ENCODE measurements at places on chromosomes 12 and 14.

- no peaks in the 10 kb centered on the region for H3K36me3 ChIP-seq
- DNase-seq: peak; percentile 58
- peaks cover 8% of the 10 kb centered on the region for H3K27me3 ChIP-seq
- H3K4me3 ChIP-seq: no peak overlapping the region
- peaks cover 10% of the 10 kb centered on the region for H3K4me1 ChIP-seq
- no peak overlapping the region for H3K27ac ChIP-seq
Measured at GRCh38 chr12:49288412-49288853, 6.5 kb upstream of the PRPH start.

- H3K27me3 ChIP-seq: no peaks in the 10 kb centered on the region
- no peaks in the 10 kb centered on the region for H3K36me3 ChIP-seq
- no peak for DNase-seq
- peaks cover 47% of the 10 kb centered on the region for H3K4me1 ChIP-seq
Measured at GRCh38 chr12:25833657-25834056, 124.8 kb upstream of the RASSF8 start.

GRCh38 chr12:59191372-59191771 lies 271.1 kb upstream of the LRIG3 start:
- no peaks in the 10 kb centered on the region for H3K27me3 ChIP-seq
- H3K36me3 ChIP-seq: no peaks in the 10 kb centered on the region
- no peaks in the 10 kb centered on the region for H3K4me1 ChIP-seq
- H3K27ac ChIP-seq: no peak overlapping the region
- H3K4me3 ChIP-seq: no peak overlapping the region

DNA sequence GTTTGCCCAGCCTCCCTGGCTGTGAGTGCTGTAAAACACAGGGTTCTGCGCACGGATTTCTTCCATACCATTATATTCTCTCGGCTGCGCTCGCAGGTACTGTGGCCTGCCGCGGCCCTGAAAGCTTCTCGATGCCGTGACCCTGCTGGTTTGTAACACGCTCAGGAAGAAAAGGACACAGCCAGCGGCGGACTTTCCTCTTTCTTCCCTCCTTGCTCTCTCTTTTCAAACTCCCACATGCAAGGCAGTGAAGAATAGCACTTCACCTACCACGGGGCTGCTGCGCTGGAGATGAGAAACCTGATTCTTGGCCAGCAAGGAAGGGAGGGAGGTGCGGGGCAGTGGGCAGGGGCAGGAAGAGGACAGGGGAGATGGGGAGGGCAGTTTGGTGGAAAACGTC lies 130.2 kb downstream of the RBM19 start:
- peaks cover 2% of the 10 kb centered on the region for H3K27me3 ChIP-seq
- no peak for DNase-seq
- H3K36me3 ChIP-seq: no peaks in the 10 kb centered on the region

GRCh38 chr12:53079226-53080117 lies at the start of gene SPRYD3:
Gene SPRYD3 (minus strand): TSS chr12:53079390. CDS start chr12:53079333, 57 bp downstream.
- peaks cover 38% of the 10 kb centered on the region for H3K4me1 ChIP-seq
- peaks cover 12% of the 10 kb centered on the region for H3K36me3 ChIP-seq
- DNase-seq: peak; percentile 95
- peaks cover 4% of the 10 kb centered on the region for H3K27me3 ChIP-seq
- H3K4me3 ChIP-seq: peak within 1 kb of the TSS; percentile 94
- H3K27ac ChIP-seq: peak within 1 kb of the TSS; percentile 99

- no peak for DNase-seq
- H3K27me3 ChIP-seq: no peaks in the 10 kb centered on the region
- H3K27ac ChIP-seq: no peak overlapping the region
- H3K36me3 ChIP-seq: peaks cover 11% of the 10 kb centered on the region
- no peak overlapping the region for H3K4me3 ChIP-seq
- peaks cover 7% of the 10 kb centered on the region for H3K4me1 ChIP-seq
Measured at GRCh38 chr12:6407236-6407954, 23.4 kb downstream of the LTBR start.

DNA sequence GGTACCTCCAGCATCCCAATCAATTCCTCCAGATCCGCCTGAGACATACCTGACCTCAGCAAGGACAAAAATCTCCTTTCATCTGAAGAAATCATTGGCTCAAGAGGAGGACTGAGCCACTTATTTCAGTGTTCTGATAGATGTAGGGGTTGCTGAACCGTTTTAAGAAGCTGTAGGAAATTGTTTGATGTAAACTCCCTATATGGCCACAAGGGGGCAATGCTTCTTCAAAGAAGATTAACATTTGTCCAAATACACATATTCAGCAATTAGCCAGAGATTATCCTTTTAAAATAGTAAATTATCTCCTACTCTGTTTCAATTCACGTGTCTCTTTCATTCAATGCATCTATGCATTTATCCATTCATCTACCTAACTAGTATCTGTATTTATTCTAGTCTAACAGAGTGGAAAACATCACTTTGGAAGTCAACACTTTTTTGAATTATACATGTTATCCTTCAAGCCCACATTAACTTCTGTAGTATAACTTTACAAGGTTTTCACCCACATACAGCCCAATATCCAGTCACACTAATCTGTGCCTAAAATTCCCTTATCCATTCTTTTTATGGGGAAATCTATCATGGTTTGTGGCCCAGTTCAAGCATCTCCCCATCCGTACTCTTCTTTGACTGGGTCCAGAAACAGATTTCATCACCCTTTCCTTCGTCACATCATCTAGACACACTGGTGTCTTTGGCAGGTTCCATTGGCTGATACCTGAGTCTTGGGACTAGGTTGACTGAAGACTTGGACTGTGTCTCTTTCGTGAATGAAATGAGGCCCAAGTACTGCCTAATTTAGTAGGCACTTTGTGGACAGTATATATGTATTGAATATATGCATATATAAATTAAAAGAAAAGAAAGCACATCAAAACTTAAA lies 411.0 kb upstream of the OR4E1 start:
- no peaks in the 10 kb centered on the region for H3K4me1 ChIP-seq
- no peaks in the 10 kb centered on the region for H3K27me3 ChIP-seq
- H3K4me3 ChIP-seq: no peak overlapping the region

GRCh38 chr12:90061809-90062208 lies 353.2 kb upstream of the ATP2B1 start:
- H3K36me3 ChIP-seq: no peaks in the 10 kb centered on the region
- H3K27ac ChIP-seq: no peak overlapping the region
- H3K27me3 ChIP-seq: peaks cover 1% of the 10 kb centered on the region

- peaks cover 37% of the 10 kb centered on the region for H3K4me1 ChIP-seq
- H3K27ac ChIP-seq: peak overlapping the region; percentile 7
- peaks cover 2% of the 10 kb centered on the region for H3K27me3 ChIP-seq
Measured at GRCh38 chr14:56666294-56666693, 86.7 kb downstream of the TMEM260 start.

DNA sequence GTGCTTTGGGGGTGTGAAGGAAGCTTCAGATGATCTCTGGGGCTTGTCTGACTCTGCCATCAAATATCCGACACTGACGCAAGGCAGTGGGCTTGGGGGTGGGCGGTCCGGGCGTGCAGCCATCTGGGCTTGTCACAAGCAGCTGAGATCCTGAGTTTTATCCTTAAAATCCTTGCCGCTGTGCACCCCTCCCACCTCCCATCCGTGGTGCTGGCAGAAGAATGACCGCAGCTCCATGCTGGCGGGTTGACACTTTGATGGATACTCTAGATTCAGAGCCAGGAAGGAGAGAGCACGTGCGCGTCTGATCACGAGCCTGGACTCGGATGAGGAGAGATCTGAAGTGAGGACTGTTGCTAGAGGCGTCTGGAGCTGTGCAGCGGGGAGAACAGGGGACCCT lies 3.0 kb downstream of the ZFYVE21 start:
- H3K4me1 ChIP-seq: peaks cover 31% of the 10 kb centered on the region
- peaks cover 11% of the 10 kb centered on the region for H3K27me3 ChIP-seq
- no peak for DNase-seq

GRCh38 chr12:118456741-118457140 lies 80.4 kb downstream of the SUDS3 start:
- peak; percentile 6 for DNase-seq
- H3K4me3 ChIP-seq: no peak overlapping the region
- peaks cover 5% of the 10 kb centered on the region for H3K27me3 ChIP-seq
- peak overlapping the region; percentile 13 for H3K27ac ChIP-seq
- H3K4me1 ChIP-seq: peaks cover 25% of the 10 kb centered on the region
- no peaks in the 10 kb centered on the region for H3K36me3 ChIP-seq

- no peak for DNase-seq
- no peak overlapping the region for H3K27ac ChIP-seq
- H3K4me1 ChIP-seq: no peaks in the 10 kb centered on the region
Measured at GRCh38 chr12:108121320-108121719, 7.8 kb upstream of the WSCD2 start.

- DNase-seq: no peak
- H3K4me3 ChIP-seq: no peak overlapping the region
- H3K27me3 ChIP-seq: no peaks in the 10 kb centered on the region
- H3K4me1 ChIP-seq: no peaks in the 10 kb centered on the region
- no peaks in the 10 kb centered on the region for H3K36me3 ChIP-seq
Measured at GRCh38 chr12:32002848-32003493, 43.8 kb downstream of the RESF1 start.

DNA sequence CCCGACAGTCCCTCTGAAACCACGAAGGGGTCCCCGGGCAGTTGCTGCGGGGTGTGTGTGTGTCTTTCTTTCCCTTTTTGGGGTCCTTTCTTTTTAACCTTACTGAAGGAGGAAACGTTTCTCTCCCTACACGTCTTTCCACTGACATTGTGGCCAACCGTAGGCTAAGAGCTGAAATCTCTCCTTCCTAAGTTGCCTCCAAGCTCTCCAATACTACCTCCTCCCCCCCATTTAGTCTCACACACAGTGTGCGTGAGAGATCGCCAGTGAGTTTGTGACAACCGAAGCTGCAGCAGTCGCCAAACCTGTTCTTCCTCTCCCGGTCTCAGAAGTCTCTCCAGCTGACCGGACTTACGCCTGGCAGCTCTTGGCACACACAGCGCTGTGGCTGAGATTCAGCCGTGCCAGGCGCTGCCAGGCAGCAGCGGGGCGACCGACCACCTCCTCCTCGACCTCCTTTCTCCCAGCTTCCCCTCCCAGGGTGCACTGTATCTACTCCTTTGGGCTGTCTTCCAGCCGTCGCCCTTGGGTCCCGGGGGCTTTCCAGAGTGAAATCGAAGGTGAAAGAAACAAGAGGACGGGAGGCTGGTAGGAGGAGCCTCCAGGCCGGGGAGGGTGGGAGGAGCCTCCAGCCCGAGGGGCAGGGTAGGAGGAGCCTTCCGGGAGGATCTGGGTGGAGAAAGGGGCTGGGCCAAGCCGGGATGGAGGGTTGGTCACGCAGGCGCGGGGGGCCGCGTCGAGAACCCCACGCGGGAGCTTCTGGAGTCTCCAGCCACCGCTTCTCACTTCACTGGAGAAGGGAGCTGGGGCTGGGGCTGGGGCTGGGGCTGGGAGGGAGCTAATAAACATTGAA lies at the start of gene TMTC2:
TSS of gene TMTC2 (plus strand) at position 739 of the 853 bp plus-strand sequence.
- H3K27me3 ChIP-seq: peaks cover 6% of the 10 kb centered on the region
- H3K4me1 ChIP-seq: peaks cover 13% of the 10 kb centered on the region

GRCh38 chr12:123388177-123388950 lies 4.4 kb downstream of the KMT5A start:
- peaks cover 37% of the 10 kb centered on the region for H3K36me3 ChIP-seq
- H3K4me1 ChIP-seq: peaks cover 51% of the 10 kb centered on the region
- DNase-seq: peak; percentile 44
- H3K4me3 ChIP-seq: peak overlapping the region; percentile 84
- peaks cover 2% of the 10 kb centered on the region for H3K27me3 ChIP-seq

GRCh38 chr12:39116861-39117260 lies 211.5 kb upstream of the CPNE8 start:
- H3K36me3 ChIP-seq: peaks cover 4% of the 10 kb centered on the region
- H3K27me3 ChIP-seq: no peaks in the 10 kb centered on the region
- no peak overlapping the region for H3K27ac ChIP-seq

GRCh38 chr14:64423987-64424386 lies 35.8 kb downstream of the MTHFD1 start:
- peaks cover 57% of the 10 kb centered on the region for H3K36me3 ChIP-seq
- H3K4me1 ChIP-seq: peaks cover 53% of the 10 kb centered on the region
- H3K4me3 ChIP-seq: no peak overlapping the region
- peak overlapping the region; percentile 47 for H3K27ac ChIP-seq

- no peak for DNase-seq
- H3K4me1 ChIP-seq: no peaks in the 10 kb centered on the region
- H3K27ac ChIP-seq: no peak overlapping the region
- no peak overlapping the region for H3K4me3 ChIP-seq
Measured at GRCh38 chr12:102848832-102849231, 68.2 kb downstream of the PAH start.

DNA sequence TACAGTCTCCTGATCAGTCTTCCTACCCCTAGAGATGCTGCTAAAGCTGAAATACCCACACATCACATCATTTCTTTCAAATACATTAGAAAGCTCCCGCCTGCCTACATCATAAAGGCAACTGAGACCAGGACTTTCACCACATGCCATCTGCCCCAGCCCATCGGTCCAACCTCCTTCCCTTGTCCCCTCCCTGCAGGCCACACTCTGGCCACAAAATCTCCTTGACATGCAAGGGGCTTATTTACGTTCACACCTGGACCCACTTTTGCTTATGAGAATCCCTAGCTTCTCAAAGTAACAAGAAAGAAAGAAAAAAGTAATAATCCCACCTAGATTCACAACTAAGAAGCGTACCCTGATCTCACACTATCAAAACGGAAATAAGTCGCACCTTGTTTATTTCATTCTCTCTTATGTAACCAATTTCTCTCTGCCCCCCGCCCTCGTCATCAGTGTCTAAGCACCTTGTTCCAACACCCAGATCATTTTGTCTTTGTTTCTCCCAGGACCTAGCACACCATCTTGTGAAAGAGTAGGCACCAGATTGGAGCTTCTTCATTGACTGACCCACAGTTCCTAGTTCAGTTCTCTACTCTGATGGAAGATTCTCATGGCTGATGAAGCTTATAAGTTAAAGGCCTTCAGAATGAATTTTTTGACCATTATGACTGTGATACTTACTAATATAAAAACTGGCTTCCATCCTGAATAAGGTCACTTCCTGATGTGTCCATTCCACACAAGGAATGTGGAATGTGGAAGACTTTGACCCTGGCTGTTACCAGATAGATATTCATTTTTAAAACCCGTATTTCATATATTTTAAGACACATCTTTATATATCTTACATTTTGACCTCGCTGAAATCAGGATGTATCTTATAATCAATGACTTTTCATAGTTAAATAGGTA lies 7.7 kb downstream of the WSB2 start:
- no peak for DNase-seq
- H3K27me3 ChIP-seq: peaks cover 4% of the 10 kb centered on the region
- H3K27ac ChIP-seq: peak overlapping the region; percentile 94
- peaks cover 59% of the 10 kb centered on the region for H3K4me1 ChIP-seq
- peaks cover 40% of the 10 kb centered on the region for H3K36me3 ChIP-seq
- H3K4me3 ChIP-seq: peak overlapping the region; percentile 45

- no peak overlapping the region for H3K27ac ChIP-seq
- no peaks in the 10 kb centered on the region for H3K36me3 ChIP-seq
- H3K4me3 ChIP-seq: peak overlapping the region; percentile 12
- peak; percentile 9 for DNase-seq
- peaks cover 36% of the 10 kb centered on the region for H3K27me3 ChIP-seq
Measured at GRCh38 chr14:67722293-67722692, 20.6 kb downstream of the RDH12 start.

DNA sequence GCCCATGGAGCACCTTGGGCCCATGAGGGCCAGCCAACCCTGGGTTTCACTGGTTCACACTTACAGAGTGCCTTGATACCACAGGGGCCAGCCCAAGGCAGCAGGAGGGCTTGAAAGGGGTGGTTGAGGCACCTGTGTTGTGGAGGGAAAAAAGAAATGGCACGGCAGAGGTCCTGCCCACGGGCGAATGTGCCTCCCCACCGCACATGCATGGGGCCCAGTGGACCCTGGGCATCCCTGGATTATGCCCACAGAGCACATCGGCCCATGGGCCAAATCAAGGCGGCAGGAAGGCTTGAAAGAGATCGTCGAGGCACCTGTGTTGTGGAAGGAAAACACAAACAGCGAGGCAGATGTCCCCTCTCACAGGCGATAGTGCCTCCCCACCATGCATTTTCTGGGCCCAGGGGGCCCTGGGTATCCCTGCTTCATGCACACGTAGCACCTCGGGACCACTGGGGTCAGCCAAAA lies 378.1 kb downstream of the ALG10 start:
- no peak overlapping the region for H3K4me3 ChIP-seq
- no peak for DNase-seq
- no peaks in the 10 kb centered on the region for H3K4me1 ChIP-seq
- no peak overlapping the region for H3K27ac ChIP-seq
